H7 (cell line): ENCODE measurements at places on chromosomes 16 and 17. TPM values are rescaled to one million over a fixed set of nuclear protein-coding genes. Genes with fewer than 3 reads are reported as not detected.

Gene ENPP7
- total RNA-seq, result not detected in 2 replicates

Gene EPX
- not detected in 2 replicates for total RNA-seq

Gene SMIM5
- total RNA-seq, result 0.11 TPM in 1 of 2 replicates, not detected in the other

Gene PLA2G10
- not detected in 2 replicates for total RNA-seq

Gene GLP2R
- not detected in 2 replicates for total RNA-seq

Gene TPSG1
- not detected in 2 replicates for total RNA-seq

Gene BCO1
- total RNA-seq, result 0.10 and 0.63 TPM in 2 replicates

Gene TMC7
- total RNA-seq, result 1.6 and 2.0 TPM in 2 replicates

Gene ETV4
- total RNA-seq, result 186 and 191 TPM in 2 replicates

Gene SLC9A5
- total RNA-seq, result 1.6 and 2.5 TPM in 2 replicates

Gene TBC1D26
- 3.8 and 7.7 TPM in 2 replicates for total RNA-seq

Gene MYH8
- not detected in 2 replicates for total RNA-seq

Gene KRTAP1-5
- total RNA-seq, result not detected in 2 replicates

Gene TBC1D24
- total RNA-seq, result 12.3 and 13.5 TPM in 2 replicates

Gene ALOX12
- total RNA-seq, result 0.35 and 0.63 TPM in 2 replicates

Gene KRTAP3-2
- total RNA-seq, result not detected in 2 replicates

Gene ZFPM1
- 1.1 and 1.7 TPM in 2 replicates for total RNA-seq

Gene CTF1
- total RNA-seq, result 2.0 TPM in 2 replicates

Gene ASPHD1
- 24.4 and 24.6 TPM in 2 replicates for total RNA-seq

Gene FLYWCH2
- total RNA-seq, result 55.2 and 94.1 TPM in 2 replicates

Gene ASGR1
- total RNA-seq, result 12.3 and 15.4 TPM in 2 replicates
